ENCODE measurements at places on chromosomes 1 and 21. TPM values are rescaled to one million over a fixed set of nuclear protein-coding genes. Genes with fewer than 3 reads are reported as not detected.

- H3K36me3 ChIP-seq: peaks cover 40% of the 10 kb centered on the region
- H3K4me1 ChIP-seq: peaks cover 13% of the 10 kb centered on the region
- peak overlapping the region; percentile 75 for H3K4me3 ChIP-seq
These were observed 11.1 kb upstream of the RAB42 start for GRCh38 chr1:28580722-28581530.

- peak; percentile 66 for DNase-seq
- no peak overlapping the region for H3K27ac ChIP-seq
- H3K36me3 ChIP-seq: no peaks in the 10 kb centered on the region
- H3K4me3 ChIP-seq: no peak overlapping the region
- H3K4me1 ChIP-seq: no peaks in the 10 kb centered on the region
These were observed 7.1 kb upstream of the NSUN4 start for GRCh38 chr1:46333300-46334029.

DNA sequence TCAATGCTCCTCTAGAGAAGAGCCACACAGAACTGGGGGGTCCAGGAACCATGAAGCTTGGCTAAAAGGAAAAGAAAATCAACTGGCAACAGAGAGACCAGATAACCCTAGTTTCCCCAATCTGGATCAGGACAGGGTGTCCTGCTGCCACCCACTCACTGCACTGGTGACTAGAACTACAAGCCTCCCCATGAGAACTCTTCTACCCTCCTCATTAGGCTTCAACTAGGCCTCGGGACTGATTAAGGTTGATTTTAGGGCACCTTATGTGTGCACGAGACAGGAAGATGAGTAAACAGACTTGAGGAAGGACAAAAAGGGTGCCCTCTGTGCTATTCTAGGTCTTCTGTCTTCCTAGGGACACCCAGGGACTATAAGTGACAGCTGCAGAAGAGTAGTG is 2.3 kb upstream of the SF3B4 start:
- H3K4me1 ChIP-seq: peaks cover 22% of the 10 kb centered on the region
- DNase-seq: no peak
- no peaks in the 10 kb centered on the region for H3K27me3 ChIP-seq
- peaks cover 21% of the 10 kb centered on the region for H3K36me3 ChIP-seq
- H3K27ac ChIP-seq: no peak overlapping the region

- no peak overlapping the region for H3K27ac ChIP-seq
- no peaks in the 10 kb centered on the region for H3K36me3 ChIP-seq
- H3K4me3 ChIP-seq: no peak overlapping the region
These were observed 31.4 kb upstream of the LGALS8 start for GRCh38 chr1:236492378-236492777.

- H3K4me3 ChIP-seq: peak overlapping the region; percentile 51
- no peaks in the 10 kb centered on the region for H3K36me3 ChIP-seq
- no peaks in the 10 kb centered on the region for H3K4me1 ChIP-seq
- peak; percentile 52 for DNase-seq
- H3K27ac ChIP-seq: no peak overlapping the region
- no peaks in the 10 kb centered on the region for H3K27me3 ChIP-seq
These were observed 7.3 kb downstream of the SYTL1 start for GRCh38 chr1:27348861-27349783.

DNA sequence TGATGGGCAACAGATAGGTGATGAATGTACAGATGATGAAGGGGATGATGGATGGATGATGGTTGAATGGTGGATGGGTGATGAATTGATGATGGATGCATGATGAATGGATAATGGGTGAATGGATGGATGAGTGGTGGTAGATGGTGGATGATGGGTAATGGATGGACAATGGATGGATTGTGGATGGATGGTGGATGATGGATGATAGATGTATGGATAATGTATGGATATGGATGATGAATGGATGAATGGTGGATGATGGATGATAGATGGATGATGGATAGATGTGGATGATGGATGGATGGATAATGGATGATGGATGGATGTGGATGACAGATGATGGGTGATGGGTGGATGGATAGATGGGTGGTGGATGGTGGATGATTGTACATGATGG is 35.7 kb downstream of the WNT3A start:
- peaks cover 4% of the 10 kb centered on the region for H3K4me1 ChIP-seq
- no peak overlapping the region for H3K27ac ChIP-seq

DNA sequence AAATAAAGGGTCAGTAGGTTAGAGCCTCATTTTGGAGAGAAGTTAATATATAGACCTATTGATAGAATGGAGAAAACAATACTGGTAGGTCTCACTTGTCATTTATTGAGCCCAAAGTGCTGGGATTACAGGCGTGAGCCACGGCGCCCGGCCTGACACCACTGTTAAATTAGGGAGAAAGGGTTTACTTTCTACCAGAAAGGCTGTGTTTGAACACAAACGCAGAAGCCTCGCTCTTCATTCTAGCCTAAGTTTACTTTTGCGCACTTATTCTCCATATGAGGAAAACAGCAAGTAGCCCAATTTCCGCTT is 710 bp upstream of the PRPF3 start:
- peak overlapping the region; percentile 81 for H3K4me3 ChIP-seq
- peak; percentile 14 for DNase-seq
- H3K4me1 ChIP-seq: peaks cover 7% of the 10 kb centered on the region
- peak overlapping the region; percentile 84 for H3K27ac ChIP-seq

DNA sequence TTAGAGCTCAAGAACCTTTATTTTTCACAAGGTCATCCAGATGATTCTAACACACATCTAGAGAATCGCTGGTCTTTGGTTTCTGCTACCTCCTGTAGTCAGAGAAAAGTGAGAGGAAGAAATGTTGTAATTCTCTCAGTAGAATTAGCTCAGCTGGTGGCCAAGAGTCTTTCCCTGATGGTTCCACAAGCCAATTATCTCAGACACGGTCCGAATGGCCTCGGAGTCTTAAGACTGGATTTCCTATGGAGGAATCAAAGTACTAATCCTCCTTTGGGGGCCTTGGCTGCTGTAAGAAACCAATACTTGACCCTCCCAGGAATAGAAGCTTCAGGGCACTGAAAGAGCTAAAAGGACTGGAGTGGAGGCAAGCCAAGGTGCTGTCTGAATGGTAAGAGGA is 1.8 kb downstream of the TMEM81 start:
- no peak overlapping the region for H3K27ac ChIP-seq
- H3K36me3 ChIP-seq: peaks cover 8% of the 10 kb centered on the region
- DNase-seq: no peak
- H3K4me1 ChIP-seq: no peaks in the 10 kb centered on the region
- H3K4me3 ChIP-seq: no peak overlapping the region

GRCh38 chr21:36803051-36803645 is 104.2 kb downstream of the SIM2 start:
- H3K4me3 ChIP-seq: no peak overlapping the region
- DNase-seq: no peak
- H3K36me3 ChIP-seq: no peaks in the 10 kb centered on the region
- H3K27me3 ChIP-seq: no peaks in the 10 kb centered on the region
- no peak overlapping the region for H3K27ac ChIP-seq
- no peaks in the 10 kb centered on the region for H3K4me1 ChIP-seq

DNA sequence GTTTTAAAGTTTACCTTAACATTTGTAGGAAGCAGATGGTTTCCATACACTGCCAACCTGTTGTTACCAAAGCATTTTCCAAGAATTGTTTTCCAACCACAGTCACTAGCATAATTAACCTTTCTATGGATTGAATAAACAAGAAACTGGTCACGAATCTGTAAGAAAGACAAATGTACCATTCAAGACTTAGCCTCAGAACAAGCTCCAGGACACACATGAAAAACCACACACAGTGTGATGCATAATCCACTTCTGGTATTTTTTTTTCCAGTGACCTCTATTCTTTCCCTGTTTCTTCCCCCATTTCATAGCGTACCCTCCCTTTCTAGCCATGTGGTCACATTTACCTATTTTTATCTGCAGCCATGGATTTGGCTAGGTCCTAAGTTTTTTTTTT is 29.6 kb upstream of the C1orf87 start:
- no peak for DNase-seq
- H3K36me3 ChIP-seq: no peaks in the 10 kb centered on the region
- H3K4me3 ChIP-seq: no peak overlapping the region
- H3K27ac ChIP-seq: no peak overlapping the region
- H3K4me1 ChIP-seq: no peaks in the 10 kb centered on the region

- no peak overlapping the region for H3K27ac ChIP-seq
- H3K4me1 ChIP-seq: no peaks in the 10 kb centered on the region
- H3K27me3 ChIP-seq: no peaks in the 10 kb centered on the region
- DNase-seq: peak; percentile 45
- H3K4me3 ChIP-seq: no peak overlapping the region
- no peaks in the 10 kb centered on the region for H3K36me3 ChIP-seq
These were observed 151.9 kb downstream of the MAGI3 start for GRCh38 chr1:113542221-113542701.

DNA sequence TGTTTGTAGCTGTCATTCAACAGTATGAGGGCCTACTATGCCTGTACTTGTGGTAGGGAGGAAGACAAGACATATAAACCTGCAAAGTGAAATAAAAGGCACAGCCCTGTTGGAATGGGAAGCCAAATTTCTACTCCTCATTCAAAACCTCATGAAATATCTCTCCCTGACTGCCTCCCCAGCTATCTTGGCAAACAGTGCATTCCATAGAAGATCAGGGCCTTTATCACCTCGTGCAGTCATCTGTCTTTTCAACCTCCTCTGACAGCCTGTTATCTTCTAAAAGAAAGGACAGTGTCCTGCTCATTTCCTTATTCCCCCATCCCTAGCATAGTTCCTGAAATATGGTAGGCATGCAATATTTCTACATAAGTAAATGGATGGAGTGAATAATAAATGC is 71.0 kb downstream of the SH3GLB1 start:
- H3K27me3 ChIP-seq: no peaks in the 10 kb centered on the region
- peak overlapping the region; percentile 76 for H3K27ac ChIP-seq
- peaks cover 30% of the 10 kb centered on the region for H3K4me1 ChIP-seq
- no peak overlapping the region for H3K4me3 ChIP-seq
- DNase-seq: no peak

GRCh38 chr1:214354440-214355148 is 73.6 kb downstream of the SMYD2 start:
- H3K36me3 ChIP-seq: peaks cover 58% of the 10 kb centered on the region
- DNase-seq: peak; percentile 51
- H3K4me1 ChIP-seq: peaks cover 18% of the 10 kb centered on the region
- H3K27ac ChIP-seq: peak overlapping the region; percentile 21
- no peak overlapping the region for H3K4me3 ChIP-seq

GRCh38 chr1:10888291-10888690 is 91.8 kb upstream of the CASZ1 start:
- no peaks in the 10 kb centered on the region for H3K36me3 ChIP-seq
- H3K4me3 ChIP-seq: peak overlapping the region; percentile 40
- no peak overlapping the region for H3K27ac ChIP-seq
- DNase-seq: peak; percentile 33

DNA sequence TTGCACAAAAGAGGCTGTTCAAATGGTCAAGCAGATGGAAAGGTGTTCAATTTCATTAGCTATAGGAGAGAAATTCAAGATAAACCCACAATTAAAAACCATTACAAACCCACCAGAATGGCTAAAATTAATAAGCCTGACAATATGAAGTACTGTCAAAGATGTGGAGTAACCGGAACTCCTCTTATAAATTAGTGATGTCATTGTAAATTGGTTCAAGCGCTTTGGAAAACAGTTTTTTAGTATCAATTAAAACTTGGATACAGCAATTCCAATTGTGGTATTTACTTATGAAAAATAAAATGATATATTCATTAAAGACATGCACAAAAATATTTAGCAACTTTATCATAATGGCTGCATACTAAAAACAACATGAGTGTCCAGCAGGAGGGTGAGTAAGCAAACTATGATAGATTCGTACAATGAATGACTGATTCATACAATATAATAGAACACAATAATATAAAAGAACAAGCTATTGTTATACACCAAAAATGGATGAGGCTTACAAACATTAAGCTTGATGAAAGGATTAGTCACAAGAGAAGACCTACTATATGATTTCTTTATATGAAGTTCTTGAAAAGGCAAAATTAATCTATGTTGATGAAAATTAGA is 38.4 kb upstream of the FGGY start:
- H3K4me3 ChIP-seq: no peak overlapping the region
- no peak for DNase-seq
- H3K27ac ChIP-seq: no peak overlapping the region
- H3K27me3 ChIP-seq: peaks cover 55% of the 10 kb centered on the region
- peaks cover 15% of the 10 kb centered on the region for H3K4me1 ChIP-seq
- H3K36me3 ChIP-seq: no peaks in the 10 kb centered on the region

GRCh38 chr1:13733711-13734110 is 33.7 kb downstream of the PRDM2 start:
- no peaks in the 10 kb centered on the region for H3K36me3 ChIP-seq
- H3K4me3 ChIP-seq: no peak overlapping the region
- peaks cover 22% of the 10 kb centered on the region for H3K4me1 ChIP-seq
- no peaks in the 10 kb centered on the region for H3K27me3 ChIP-seq
- DNase-seq: no peak
- peak overlapping the region; percentile 44 for H3K27ac ChIP-seq

DNA sequence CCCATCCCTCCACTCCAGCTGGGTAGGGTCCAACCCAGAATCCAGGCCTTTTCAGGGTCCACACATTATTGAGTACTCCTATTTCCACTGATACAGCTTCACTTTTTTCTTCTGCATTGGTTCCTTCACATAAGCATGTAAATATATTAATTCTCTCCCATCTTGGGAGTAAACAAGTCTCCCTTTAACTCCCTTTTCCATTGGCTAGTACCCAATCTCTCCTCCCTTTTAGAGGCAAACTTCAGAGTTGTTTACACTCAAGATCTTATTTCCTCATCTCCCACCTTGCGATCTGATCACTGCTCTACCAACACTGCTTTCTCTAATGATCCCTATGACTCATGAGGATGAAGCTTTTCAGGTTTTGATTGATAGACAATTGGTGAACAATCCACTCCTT is 20.3 kb downstream of the DMAP1 start:
- H3K4me1 ChIP-seq: peaks cover 14% of the 10 kb centered on the region
- no peak for DNase-seq
- H3K36me3 ChIP-seq: no peaks in the 10 kb centered on the region
- no peak overlapping the region for H3K27ac ChIP-seq
- no peaks in the 10 kb centered on the region for H3K27me3 ChIP-seq
- no peak overlapping the region for H3K4me3 ChIP-seq

- no peak overlapping the region for H3K4me3 ChIP-seq
- H3K27me3 ChIP-seq: no peaks in the 10 kb centered on the region
- H3K36me3 ChIP-seq: peaks cover 35% of the 10 kb centered on the region
- no peak overlapping the region for H3K27ac ChIP-seq
- H3K4me1 ChIP-seq: peaks cover 21% of the 10 kb centered on the region
- DNase-seq: no peak
These were observed 3.6 kb downstream of the INTS11 start for GRCh38 chr1:1320666-1321448.

DNA sequence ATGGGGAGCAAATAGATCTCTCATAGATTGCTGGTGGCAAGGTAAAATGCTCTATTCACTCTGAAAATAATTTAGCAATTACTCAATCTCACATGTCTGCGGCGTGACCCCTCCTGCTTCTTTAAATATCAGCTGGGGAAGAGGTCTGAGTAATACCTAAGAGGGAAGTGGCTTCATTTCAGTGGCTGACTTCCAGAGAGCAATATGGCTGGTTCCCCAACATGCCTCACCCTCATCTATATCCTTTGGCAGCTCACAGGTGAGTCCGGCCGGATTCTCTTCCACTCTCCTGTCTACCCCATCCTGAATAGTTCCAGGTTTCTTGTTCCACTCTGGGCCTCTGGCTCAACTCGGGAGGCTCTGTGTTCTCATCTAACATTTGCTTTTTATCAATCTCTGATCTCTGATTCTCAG is at the start of gene SLAMF7:
TSS of gene SLAMF7 (plus strand) at position 150 of the 414 bp plus-strand sequence. CDS start at position 205, 55 bp downstream.
- H3K4me1 ChIP-seq: no peaks in the 10 kb centered on the region
- no peak for DNase-seq
- no peaks in the 10 kb centered on the region for H3K36me3 ChIP-seq
- H3K27me3 ChIP-seq: peaks cover 6% of the 10 kb centered on the region

PLEKHA6 gene
- 0.70 TPM for total RNA-seq

TEKT2 gene
- 2.8 TPM for total RNA-seq

CFHR3 gene
- total RNA-seq: not detected

HLX gene
- not detected for total RNA-seq

MR1 gene
- 2.8 TPM for total RNA-seq

SLC25A44 gene
- total RNA-seq: 28.9 TPM

IL6R gene
- 1.6 TPM for total RNA-seq

BEND5 gene
- 6.2 TPM for total RNA-seq

MANEAL gene
- 5.9 TPM for total RNA-seq

E2F2 gene
- total RNA-seq: 46.1 TPM

Data from A673 (cell line).